ENCODE measurements at places on chromosomes 2 and 18.

DNA sequence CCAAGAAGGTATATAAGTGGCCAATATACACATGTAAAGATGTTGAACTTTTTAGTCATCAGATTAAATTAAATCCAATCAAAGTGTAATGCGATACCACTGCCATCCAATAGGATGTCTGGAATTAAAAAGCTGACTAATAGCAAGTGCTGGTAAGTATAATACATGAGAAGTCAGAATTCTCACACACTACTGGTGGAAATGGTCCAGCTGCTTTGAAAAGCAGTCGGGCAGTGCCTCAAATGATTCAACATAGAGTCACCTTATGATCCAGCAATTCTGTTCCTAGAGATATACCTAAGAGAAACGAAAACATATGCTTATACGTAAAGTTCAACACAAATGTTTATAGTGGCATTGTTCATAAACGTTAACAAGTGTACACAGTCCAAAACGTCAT is 124.1 kb upstream of the MYT1L start:
- DNase-seq: no peak

DNA sequence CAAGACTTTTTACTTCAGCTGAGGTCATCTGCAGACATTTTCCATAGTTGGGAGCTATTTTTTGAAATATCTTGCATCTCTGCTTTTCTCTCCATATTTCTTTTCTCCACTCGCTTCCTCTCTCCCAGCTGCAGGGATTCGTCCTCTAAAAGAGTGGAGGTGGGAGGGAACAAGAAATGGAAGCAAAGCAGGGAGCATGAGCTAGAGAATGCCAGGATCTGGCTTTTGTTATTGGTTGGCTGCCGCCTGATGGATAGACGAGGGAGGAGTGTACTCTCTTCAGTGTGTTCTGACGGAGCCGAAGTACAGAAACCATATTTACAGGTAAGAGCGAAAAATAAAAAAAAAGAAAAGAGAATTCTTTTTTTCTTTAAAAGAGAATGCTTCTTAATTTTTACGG is at the start of gene CSRNP3:
CSRNP3 (plus strand) TSS at position 282 of the 400 bp plus-strand sequence. CDS start 125,368 bp downstream, outside the sequence.
- peak; percentile 92 for DNase-seq

DNA sequence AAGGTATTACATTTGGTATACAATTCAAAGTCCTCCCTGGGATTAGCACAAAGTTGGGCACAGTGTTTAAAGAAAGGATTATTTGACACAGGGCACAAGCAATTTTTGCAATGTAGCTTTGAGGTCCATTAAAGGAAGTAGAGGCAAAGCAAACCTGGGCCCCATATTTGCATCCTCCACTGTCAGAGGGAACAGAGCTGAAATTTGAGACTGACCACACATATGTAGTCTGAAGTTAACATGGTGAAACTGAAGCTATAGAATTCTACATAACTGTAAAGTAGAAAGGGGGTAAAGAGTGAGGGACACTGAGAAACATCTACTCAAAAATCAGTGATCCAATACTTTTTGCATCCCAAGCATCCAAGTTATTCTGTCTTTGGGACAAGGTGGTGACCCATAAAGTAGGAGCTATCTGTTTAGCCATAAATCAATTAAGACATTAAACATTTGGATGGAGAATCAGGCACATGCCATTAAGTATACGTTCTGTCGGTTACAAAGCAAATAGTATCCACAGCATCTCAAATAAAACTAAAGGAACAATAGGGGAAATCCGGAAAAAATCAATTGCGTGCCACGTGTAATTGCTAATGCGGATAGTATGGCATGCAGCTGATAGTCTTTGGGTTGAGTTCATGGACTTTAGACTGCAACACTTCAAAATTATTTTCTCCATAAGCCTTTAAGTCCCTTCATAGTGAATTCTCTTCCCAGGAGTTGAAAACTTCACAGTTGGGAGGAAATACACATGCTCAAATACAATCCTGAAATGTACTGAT is 72.6 kb downstream of the PLEKHM3 start:
- no peak for DNase-seq

DNA sequence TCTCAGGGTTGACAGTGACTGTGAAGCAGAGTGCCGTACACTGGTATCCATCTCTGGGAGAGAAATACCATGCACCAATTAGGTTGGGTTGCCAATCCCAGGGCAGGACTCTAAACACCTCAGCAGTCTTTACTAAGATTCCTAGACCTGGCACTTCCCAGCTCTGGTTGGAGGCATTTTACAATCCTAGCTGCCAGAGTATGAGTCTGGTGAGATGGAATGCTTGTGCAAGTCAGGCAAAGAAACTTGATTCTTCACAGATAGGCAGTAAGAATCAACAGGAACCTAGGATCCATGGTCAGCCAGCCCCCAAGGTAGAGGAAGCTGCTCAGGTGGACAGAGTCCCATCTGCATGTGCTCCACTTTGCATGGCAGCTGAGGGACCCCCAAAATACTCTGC is 6.0 kb upstream of the UGT1A5 start:
- DNase-seq: no peak

GRCh38 chr2:172791953-172792352 is 56.3 kb downstream of the RAPGEF4 start:
- no peak for DNase-seq

DNA sequence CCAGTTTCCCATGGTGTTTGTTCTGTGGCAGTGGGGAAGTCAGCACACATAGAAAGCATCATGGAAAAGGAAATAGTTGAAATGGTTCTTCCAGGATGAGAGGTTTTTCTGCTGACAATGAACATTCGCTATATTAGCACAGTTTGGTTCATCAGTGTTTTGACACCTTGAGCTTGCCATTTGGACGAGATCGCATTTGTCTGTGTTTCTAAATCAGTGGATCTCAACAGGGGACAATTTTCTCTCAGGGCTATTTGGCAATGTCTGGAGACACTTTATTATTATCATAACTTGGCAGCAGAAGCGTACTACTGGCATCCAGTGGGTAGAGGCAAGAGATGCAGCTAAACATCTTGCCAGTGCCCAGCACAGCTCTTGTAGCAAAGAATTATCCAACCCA is 74.6 kb downstream of the CD8B2 start:
- no peak for DNase-seq

DNA sequence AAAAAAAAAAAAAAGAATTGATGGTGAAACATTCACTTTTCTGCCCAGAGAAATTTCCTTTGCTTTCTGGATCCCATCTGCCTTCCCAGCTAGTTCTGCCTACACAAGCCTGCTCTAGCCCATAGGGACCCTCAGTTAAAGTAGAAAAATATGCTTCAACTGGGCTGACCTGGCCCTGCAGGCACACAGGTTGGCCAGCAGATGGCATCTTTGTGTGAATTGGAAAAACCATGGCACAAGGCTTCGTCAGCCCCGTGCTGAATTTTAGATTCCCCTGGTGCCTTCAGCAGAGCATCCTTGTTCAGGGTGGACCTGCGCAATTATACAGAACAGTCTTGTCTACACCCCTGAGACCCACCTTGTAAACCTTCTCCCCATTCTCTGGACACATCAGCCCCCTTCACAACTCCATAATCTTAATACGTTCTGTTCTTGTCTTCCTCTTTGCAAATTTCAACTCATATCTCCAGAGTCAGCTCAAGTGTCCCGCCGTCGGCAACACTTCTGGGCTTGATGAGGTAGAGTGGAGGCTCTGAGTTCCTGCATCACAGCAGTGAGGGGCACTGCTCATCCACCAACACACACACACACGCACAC is 114.5 kb downstream of the INSIG2 start:
- DNase-seq: peak; percentile 45

GRCh38 chr2:66467718-66468117 is 32.8 kb downstream of the MEIS1 start:
- DNase-seq: no peak

DNA sequence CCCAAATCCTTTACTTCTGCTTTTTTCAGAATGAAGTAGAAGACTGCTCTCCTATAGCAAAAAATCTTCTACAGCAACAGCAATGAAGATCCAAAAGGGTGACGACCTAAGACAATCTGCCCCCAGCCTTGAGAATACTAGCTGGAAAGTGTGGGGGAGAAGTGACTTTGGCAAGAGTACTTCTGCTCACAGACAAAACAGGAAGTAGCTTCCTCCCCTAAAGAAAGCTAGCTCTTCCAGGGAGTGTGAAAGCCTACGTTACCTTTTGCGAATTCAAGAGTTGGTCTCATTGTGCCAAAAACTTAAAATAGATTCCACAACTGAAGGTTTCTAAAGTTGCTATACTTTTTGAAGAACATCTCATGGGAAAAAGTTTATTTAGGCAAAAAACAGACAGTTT is 1069.2 kb upstream of the CHAC2 start:
- DNase-seq: no peak

DNA sequence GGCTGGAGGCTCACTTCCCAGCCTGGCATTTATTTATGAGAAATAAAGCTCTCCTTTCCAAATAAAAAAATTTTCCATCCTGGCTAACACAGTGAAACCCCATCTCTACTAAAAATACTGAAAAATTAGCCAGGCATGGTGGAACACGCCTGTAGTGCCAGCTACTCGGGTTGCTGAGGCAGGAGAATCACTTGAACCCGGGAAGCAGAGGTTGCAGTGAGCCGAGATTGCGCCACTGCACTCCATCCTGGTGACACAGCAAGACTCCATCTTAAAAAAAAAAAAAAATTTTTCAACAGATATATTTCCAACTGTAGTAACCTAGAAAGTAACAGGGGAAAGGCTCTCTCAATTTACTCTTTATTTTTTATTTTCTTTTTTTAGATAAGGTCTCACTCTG is 6.1 kb upstream of the PCBP1 start:
- DNase-seq: no peak

GRCh38 chr2:67574230-67574629 is 177.1 kb downstream of the ETAA1 start:
- no peak for DNase-seq

DNA sequence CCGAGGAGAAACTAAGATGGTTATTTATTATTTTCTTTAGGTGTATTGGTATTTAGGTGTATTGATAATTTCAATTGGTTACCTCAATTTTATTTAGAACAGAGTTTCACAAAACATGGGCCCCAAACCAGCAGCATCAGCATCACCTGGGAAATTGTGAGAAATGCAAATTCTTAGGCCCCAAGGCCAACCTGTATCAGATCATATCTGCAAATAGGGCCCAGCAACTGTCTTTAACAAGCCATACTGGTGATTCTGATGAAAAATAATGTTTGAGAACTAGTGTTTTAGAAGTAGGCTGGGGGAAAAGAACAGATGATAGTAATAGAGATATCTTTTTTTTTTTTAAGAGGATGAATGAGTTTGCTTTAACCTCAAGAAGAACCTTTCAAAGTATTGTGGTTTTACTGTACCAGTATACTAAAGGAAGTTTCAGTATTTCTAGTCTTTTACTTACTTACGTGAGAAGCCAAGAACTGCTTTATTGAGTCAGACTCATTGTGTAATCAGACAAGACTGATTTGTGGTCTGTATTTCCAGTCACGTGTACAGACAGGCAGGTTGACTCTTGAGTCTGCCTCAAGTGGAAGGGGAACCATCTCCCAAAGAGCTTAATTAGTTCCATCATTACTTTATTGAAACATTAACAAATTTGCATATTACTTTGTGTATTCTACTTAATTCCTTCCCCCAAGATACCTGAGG is 60.4 kb upstream of the GAREM1 start:
- DNase-seq: no peak

DNA sequence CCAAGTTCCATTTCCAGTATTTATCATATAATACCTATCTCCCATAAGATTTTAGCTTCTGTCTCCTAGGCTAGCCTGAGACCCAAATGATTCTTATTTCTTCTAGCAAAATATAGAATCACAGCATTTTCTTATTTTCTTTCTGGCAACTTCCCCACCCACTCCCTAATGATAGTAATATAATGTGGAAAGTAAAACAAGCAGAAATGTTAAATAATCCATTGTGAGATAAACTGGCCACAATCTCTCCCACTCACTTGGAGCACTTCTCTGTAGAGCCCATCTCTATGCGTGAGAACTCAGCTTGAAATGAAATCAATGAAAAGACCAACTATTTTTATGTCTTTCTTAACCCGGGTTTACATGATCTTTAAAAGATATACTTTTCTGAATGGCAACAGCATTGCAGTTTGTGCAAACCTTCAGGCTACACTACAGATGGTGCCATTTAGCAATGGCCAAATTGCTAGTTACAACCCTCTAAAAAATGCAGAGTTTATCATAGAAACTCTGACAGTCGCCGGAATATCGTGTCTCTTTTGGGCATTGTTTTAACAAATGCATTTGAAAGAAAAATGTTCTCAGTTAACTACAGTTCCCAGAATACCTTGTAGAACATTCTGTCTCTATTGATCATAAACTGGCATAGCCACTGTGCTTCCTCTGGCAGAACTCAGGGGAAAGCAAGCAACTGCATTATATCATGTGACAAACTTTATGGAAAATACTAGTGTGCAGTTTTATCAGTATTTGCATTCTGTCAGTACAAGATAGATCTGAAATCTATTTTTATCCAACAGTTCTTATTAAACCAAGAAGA is 1407.4 kb upstream of the ZEB2 start:
- no peak for DNase-seq

- DNase-seq: peak; percentile 94
These were observed 129.6 kb downstream of the GALNT14 start for GRCh38 chr2:31008561-31009114.

GRCh38 chr2:146939991-146940685 is 904.7 kb upstream of the ACVR2A start:
- DNase-seq: no peak

DNA sequence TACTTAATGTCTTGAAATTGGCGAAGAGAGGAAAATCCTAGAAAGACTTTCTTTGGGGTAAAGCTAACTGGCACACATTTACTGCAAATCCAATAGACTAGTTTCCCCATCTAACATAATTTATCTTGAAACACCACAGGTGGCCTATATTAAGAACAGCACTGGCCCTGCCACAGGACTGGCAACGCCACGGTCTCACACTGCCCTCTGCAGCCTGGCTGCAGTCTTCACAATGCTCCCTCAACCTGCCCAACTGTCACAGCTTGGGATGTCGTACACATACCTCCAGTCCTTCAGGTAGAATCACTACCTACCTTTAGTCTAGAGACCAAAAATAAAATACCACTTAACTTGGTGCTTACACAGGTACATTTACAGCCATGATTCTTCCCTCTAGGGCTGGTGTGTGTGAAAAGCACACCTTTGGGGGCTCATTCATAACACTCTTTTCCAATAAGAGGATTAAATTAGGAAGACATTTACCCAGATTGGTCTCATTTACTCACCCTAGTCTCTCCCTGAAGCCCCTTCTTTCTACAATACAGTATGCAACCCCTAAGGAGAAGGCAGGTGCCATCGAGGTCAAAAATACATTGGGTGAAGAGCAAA is 222.2 kb downstream of the C1D start:
- peak; percentile 76 for DNase-seq

GRCh38 chr2:209473930-209474419 is 50.1 kb downstream of the MAP2 start:
- DNase-seq: no peak

All from COR-L47 (cell line).